SK-N-SH (cell line): ENCODE measurements at places on chromosomes 5 and 9. TPM values are rescaled to one million over a fixed set of nuclear protein-coding genes. Genes with fewer than 3 reads are reported as not detected.

The MARCHF3 gene
- 21.5 and 32.4 TPM in 2 replicates for polyA plus RNA-seq

- no peaks in the 10 kb centered on the region for H3K27me3 ChIP-seq
- no peaks in the 10 kb centered on the region for H3K4me1 ChIP-seq
- no peak for DNase-seq
- no peak overlapping the region for H3K4me3 ChIP-seq
- H3K36me3 ChIP-seq: peaks cover 10% of the 10 kb centered on the region
Observed at GRCh38 chr5:95924720-95925377, 36.8 kb downstream of the ELL2 start.

GRCh38 chr5:40634154-40634553 lies 45.6 kb upstream of the PTGER4 start:
- H3K4me1 ChIP-seq: no peaks in the 10 kb centered on the region
- no peak overlapping the region for H3K27ac ChIP-seq
- H3K4me3 ChIP-seq: no peak overlapping the region
- H3K36me3 ChIP-seq: no peaks in the 10 kb centered on the region
- H3K27me3 ChIP-seq: no peaks in the 10 kb centered on the region

The ECSCR gene
- polyA plus RNA-seq: 10.9 and 13.5 TPM in 2 replicates

DNA sequence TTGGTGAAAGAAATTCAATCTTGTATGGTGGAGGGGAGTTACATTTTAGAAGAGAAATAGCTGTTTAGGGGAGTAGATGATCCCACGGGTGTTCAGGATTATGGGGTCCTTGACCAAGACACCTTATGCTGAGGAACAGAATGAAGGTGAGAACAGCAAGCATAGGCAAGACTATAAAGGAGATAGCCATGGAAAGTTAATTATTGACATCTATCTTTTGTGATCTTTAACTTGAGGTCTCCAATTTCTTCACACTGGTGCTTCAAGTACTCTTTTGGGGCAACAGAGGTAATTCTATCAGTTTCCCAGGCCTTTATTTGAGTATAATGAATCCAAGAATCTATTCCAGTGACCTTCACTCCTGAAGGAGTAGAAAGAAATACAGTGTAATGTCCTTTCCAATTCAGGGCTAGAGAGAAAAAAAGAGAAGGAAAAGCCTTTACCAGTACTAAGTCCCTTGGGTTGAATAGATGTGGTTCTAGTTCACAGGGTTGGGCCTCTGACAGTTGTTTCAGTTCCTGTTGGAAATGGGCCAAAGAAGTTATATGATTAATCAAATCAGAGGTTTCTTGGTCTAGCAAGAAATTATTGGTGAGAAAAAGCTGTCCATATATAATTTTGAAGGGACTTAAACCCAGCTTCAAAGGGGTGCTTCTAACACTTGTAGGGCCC lies 2104.1 kb upstream of the ACO1 start:
- no peak for DNase-seq
- H3K4me1 ChIP-seq: no peaks in the 10 kb centered on the region
- no peak overlapping the region for H3K27ac ChIP-seq
- no peak overlapping the region for H3K4me3 ChIP-seq
- no peaks in the 10 kb centered on the region for H3K36me3 ChIP-seq

GRCh38 chr9:129309041-129309430 lies 131.0 kb upstream of the IER5L start:
- no peak for DNase-seq
- H3K27ac ChIP-seq: no peak overlapping the region
- no peak overlapping the region for H3K4me3 ChIP-seq
- no peaks in the 10 kb centered on the region for H3K36me3 ChIP-seq

DNA sequence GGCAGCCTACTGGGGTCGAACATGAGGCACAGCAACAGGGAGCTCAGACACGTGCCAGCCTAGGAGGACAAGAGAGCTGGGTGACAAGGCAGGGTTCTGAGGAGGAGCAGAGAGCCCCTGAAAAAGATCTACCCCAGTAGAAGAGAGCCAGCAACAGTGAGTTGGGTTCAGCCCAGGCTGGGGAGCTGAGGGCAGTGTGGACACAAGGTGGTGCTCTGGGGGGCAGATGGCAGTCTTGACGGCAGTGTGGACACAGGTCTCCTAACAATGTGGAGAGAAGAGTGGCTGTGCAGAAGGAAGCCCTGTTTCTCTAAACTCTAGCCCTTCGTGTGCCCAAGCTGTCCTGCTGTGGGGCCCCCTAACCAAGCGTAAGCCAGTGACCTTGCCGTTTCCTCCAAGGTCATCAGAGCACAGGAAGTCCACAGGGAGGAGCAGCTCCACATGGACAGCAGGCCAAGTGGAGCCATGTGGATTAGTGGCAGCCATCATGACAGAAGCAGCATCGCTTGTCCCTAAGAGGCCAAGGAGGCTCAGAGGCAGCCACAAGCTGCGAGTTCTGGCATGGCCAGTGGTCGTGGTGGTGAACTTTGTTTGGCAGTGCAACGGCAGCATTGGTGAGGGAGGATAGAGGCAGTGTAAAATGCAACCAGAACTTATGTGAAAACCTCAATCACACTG lies 25.1 kb upstream of the LMX1B start:
- DNase-seq: no peak
- H3K27ac ChIP-seq: no peak overlapping the region
- H3K4me1 ChIP-seq: no peaks in the 10 kb centered on the region
- H3K27me3 ChIP-seq: peaks cover 22% of the 10 kb centered on the region
- H3K36me3 ChIP-seq: no peaks in the 10 kb centered on the region

The IL13 gene
- 0.05 and 0.08 TPM in 2 replicates for polyA plus RNA-seq

DNA sequence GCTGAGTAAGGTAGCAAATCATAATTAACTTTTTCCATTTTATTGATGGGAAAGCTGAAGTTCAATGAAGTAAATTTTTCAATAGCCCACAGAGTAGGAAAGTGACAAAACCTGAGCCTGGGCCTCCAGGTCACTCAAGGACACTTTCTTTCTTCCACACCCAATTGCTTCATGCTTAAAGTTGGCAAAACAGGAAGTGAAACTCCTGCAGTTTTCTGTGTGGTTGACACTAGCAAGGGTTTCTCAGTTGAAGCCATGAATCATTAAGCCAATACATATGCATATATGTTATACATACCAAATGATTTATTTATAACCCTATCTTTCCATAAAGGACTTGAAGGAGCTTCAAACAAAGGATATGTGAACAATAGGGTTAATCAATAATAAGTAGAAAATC lies 13.9 kb downstream of the TLR4 start:
- H3K36me3 ChIP-seq: peaks cover 12% of the 10 kb centered on the region
- DNase-seq: no peak
- H3K4me1 ChIP-seq: peaks cover 24% of the 10 kb centered on the region; the same call in 1 of the 2 replicates
- H3K27ac ChIP-seq: no peak overlapping the region
- H3K27me3 ChIP-seq: no peaks in the 10 kb centered on the region
- H3K4me3 ChIP-seq: no peak overlapping the region

DNA sequence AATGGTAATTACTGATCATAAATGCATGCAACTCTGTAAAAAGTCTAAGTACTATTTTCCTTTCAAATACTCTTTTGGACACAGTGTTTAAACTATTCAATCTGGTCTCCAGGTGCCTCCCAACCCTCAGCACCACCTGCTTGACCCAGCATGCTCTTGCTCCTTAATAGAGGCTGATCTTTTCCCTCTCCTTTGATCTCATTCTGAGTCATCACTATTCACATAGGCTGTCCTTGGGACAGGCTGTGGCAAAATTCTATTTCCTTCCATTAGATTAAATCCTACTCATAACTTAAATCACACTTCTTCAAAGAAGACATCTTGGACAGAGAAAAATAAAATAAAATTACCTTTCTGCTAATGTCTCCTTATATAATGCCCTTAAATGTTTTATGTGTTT lies 199.4 kb upstream of the ST8SIA4 start:
- no peak for DNase-seq
- no peaks in the 10 kb centered on the region for H3K27me3 ChIP-seq
- H3K36me3 ChIP-seq: no peaks in the 10 kb centered on the region
- no peak overlapping the region for H3K27ac ChIP-seq
- no peaks in the 10 kb centered on the region for H3K4me1 ChIP-seq

DNA sequence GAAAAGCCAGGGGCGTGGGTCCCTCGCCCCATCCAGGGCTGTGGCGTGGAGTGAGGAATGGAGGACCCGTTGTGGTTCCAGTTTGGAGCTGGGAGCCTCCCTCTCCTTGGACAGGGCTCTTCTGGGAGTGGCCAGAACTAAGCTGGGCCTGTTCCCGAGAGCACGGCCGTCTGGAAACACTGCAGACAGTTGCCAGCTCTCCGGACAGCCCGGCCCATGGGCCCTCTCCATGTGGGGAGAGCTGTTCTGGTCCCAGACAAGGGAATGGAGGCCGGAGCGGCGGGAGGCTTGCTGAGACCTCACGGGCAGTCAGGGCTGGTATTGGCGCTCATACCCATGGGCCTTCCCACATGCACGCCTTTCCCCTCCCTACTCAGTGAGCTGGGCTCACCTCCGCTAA lies 45.2 kb upstream of the FCN2 start:
- no peak overlapping the region for H3K4me3 ChIP-seq
- no peaks in the 10 kb centered on the region for H3K4me1 ChIP-seq

- peaks cover 7% of the 10 kb centered on the region; the same call in 1 of the 2 replicates for H3K36me3 ChIP-seq
- no peak for DNase-seq
- no peaks in the 10 kb centered on the region for H3K4me1 ChIP-seq
- no peak overlapping the region for H3K27ac ChIP-seq
- no peak overlapping the region for H3K4me3 ChIP-seq
- H3K27me3 ChIP-seq: no peaks in the 10 kb centered on the region
Observed at GRCh38 chr5:157308836-157309465, 43.0 kb downstream of the CYFIP2 start.

DNA sequence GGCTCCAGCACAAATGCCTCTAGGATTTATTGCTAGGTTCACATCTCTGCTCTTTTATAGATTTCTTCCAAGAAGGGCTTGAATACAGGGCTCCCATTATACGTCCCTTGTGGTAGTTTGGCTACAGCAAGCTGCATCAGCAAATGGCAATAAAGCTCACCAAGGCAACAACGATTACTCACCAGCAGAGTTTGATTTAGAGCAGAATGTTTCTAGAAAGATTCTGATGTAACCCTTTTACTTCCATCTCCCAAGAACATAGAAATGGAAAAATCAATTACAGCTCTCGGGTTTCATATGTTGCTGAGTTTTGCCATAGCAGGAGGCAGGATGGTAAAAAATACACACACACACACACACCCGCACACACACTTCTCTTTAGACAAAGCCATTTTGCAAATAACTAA lies 124.2 kb upstream of the TNPO1 start:
- no peaks in the 10 kb centered on the region for H3K36me3 ChIP-seq
- H3K27ac ChIP-seq: peak overlapping the region; percentile 99
- no peak for DNase-seq
- no peaks in the 10 kb centered on the region for H3K4me1 ChIP-seq

DNA sequence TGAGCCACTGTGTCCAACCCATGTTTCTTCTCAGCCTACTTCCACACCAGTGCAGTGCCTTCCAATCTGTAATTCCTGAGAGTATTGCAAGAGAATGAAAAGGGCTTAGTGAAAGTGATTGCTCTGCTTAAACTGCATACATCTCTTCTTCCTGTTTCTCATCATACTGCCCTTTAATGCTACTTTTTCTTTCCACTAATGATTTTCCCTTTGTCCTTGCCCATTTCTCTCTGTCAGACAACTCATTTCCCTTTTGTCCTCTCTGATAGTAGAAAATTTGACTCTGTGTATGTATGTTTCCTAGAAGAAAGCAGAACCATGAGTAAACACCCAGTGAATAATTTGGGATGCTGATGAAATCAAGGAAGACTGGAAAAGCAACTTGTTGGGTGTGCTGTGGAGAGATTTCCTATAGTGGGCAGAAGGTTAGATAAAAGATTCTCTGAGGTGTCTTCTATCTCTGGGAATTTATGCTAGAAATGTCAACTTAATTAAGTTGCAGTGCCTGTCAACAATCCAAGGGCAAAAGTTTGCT lies 102.2 kb upstream of the CHD1 start:
- DNase-seq: no peak
- no peak overlapping the region for H3K27ac ChIP-seq
- no peaks in the 10 kb centered on the region for H3K27me3 ChIP-seq
- no peaks in the 10 kb centered on the region for H3K36me3 ChIP-seq
- 0 out of 2 replicates have a peak, but pooled peaks cover 5% of the 10 kb centered on the region for H3K4me1 ChIP-seq
- no peak overlapping the region for H3K4me3 ChIP-seq

The ANP32B gene
- 21.6 and 28.4 TPM in 2 replicates for polyA plus RNA-seq

DNA sequence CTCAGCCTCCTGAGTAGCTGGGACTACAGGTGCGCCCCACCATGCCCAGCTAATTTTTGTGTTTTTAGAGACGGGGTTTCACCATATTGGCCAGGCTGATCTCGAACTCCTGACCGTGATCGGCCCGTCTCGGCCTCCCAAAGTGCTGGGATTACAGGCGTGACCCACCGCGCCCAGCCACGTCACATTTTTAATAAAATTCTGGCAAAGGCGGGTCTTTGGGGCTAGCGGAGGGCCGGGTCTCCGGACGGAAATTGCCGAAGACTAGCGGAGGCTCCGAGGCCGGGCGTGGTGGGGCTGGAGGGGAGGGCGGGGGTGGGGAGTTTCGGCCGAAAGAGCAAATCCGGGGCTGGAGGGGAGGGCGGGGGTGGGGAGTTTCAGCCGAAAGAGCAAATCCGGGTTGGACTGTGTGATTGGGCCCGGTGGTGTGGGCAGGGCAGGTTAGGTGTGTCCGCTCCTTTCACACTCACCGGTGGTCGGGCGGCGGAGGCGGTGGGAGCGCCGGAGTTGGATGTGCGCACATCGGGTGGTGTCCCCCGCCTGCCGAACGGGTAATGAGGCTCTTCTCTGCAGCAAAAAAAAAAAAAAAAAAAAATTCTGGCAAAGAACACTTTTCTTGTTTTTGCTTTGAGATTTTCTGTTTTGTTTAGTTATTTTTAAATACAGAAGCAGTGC lies 27.1 kb downstream of the RUFY1 start:
- DNase-seq: no peak
- no peaks in the 10 kb centered on the region for H3K27me3 ChIP-seq
- H3K4me1 ChIP-seq: no peaks in the 10 kb centered on the region
- no peak overlapping the region for H3K4me3 ChIP-seq
- H3K27ac ChIP-seq: no peak overlapping the region

GRCh38 chr9:122122903-122123632 lies 30.0 kb upstream of the TTLL11 start:
- no peak overlapping the region for H3K4me3 ChIP-seq
- H3K27ac ChIP-seq: no peak overlapping the region
- peak; percentile 88 for DNase-seq
- peaks cover 6% of the 10 kb centered on the region; the same call in 1 of the 2 replicates for H3K4me1 ChIP-seq

The SGCD gene
- polyA plus RNA-seq: 0.87 and 0.94 TPM in 2 replicates

DNA sequence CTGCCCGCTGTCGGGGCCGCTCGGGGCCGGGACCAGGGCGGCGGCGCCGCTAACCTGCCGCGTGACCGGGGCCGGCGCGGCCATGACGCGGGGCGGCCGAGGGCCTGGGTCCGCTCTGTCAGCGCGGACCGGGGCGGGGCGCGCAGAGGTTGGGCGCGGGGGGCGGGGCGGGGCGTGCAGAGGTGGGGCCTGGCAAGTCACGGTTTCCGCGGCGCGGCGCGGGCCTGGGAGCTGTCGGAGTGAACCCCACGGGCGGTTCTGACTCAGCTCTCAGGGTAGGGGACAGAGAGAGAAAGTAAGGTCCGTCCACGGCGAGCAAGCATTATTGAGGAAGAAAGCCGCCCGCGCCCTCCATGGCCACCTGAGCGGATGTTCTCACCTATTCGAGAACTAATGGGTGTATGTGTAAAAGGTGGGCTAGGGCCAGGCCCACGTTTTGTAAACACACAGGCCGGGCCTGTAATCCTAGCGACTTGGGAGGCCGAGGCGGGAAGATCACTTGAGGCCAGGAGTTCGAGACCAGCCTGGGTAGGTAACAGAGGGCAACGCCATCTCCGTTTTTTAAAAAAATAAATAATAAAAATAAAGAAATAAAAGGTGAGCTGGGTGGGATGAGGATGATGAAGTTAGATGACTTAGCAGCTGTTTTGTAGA lies at the start of gene PRXL2C:
Gene PRXL2C (minus strand): TSS at position 120 of the 654 bp plus-strand sequence. CDS start 36 bp downstream, at position 84.
- H3K4me1 ChIP-seq: peaks cover 3% of the 10 kb centered on the region; the same call in 1 of the 2 replicates
- no peaks in the 10 kb centered on the region for H3K27me3 ChIP-seq
- H3K27ac ChIP-seq: peak within 1 kb of the TSS; percentile 81
- H3K4me3 ChIP-seq: peak within 1 kb of the TSS; percentile 67

- H3K36me3 ChIP-seq: no peaks in the 10 kb centered on the region
- H3K27ac ChIP-seq: no peak overlapping the region
- DNase-seq: peak; percentile 17
- H3K27me3 ChIP-seq: no peaks in the 10 kb centered on the region
Observed at GRCh38 chr9:114799441-114799840, 6.4 kb downstream of the TNFSF15 start.
